Urinary bladder (tissue), 4 donors: ENCODE measurements at places on chromosomes 1 and 21. TPM values are rescaled to one million over a fixed set of nuclear protein-coding genes. Genes with fewer than 3 reads are reported as not detected.

The ADAMTS4 gene
- 19.6 TPM for polyA plus RNA-seq

The FMN2 gene
- polyA plus RNA-seq = 0.23 TPM

The SERTAD4 gene
- polyA plus RNA-seq = 1.4 TPM

The INKA2 gene
- polyA plus RNA-seq = 5.4 TPM

The PLA2G2F gene
- polyA plus RNA-seq = 2.6 TPM

The ABCG1 gene
- polyA plus RNA-seq = 16.3 TPM

- no peak for DNase-seq
Observed at GRCh38 chr1:98797506-98797905, 136.0 kb downstream of the SNX7 start.

DNA sequence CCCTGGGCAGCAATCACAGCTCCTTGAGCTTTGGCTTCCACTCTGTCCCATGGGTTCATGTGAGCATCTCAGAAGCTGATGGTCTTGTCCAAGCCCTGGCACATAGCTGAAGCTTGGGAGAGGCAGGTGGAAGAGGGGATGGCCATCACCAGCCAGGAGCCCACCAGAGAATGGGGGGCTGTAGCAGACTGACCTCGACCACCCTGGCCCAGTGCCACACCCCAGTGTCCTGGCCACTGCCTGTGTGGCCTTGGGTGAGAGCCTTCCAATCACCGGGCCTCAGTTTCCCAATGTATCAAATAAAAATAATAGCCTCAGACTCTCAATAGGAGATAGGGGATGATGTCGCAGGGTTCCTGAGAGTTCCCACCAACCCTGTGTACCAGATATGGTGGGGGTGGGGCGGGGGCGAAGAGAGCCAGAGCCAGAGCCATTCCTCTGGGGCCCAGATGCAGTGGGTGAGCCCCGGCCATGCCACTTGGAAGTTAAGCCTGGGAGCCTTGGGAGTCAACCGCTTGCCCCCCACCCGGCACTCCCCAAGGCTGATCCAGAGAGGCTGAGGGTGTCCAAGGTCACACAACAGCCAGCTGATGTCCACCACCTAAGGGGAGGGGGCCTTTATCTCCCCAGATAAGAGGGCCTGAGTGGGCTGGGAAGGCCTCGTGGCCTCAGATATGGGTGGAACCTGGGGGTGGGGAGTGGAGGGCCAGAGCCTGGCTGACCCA is 9.3 kb upstream of the EDN2 start:
- DNase-seq = no peak

DNA sequence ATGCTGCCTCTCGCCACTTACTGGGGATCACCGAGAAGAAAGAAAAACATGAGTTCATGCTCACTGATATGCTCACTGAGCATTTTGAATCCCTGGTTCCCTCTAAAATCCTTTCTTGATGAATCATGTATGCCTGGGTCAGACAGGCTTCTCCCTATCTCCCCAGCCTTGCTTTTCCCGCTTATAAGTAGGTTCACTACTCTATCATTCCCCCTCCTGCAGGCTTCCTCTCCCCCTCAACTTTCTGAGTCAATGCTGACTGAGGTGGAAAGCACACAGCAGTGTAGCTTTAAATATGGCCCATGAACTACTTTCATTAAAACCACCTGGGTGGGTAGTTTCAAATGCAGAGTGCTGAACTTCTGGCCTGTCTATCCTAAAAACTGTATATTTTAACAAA is 41.7 kb downstream of the FMO4 start:
- no peak for DNase-seq

DNA sequence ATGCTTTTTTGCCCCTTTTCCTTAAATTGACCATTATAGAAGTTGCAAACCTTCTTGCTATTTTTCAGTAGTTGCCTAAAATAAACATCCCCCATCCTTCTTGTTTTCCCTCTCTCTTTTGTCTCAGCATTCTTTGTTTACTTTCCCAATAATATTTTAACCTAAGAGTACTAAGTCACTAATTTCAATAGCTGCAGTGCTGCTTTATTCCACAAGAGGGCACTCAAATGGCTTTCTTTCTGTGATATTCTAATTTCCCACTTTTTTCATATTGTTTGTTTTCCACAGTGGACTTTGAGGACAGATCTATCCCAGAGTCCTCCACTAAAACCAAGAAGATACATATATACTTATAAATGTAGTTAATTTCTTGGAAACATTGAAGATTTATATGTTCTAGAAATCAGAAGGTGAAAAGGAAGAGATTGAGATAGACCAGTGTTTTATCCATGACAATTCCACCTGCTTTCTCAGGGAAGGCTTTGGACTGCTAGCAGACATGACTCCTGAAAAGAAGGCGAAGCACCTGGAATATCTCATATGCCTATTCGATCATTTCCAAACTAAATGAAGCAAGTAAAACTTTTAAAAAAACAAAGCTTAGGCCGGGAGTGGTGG is 104.8 kb upstream of the GRIK1 start:
- DNase-seq = no peak

DNA sequence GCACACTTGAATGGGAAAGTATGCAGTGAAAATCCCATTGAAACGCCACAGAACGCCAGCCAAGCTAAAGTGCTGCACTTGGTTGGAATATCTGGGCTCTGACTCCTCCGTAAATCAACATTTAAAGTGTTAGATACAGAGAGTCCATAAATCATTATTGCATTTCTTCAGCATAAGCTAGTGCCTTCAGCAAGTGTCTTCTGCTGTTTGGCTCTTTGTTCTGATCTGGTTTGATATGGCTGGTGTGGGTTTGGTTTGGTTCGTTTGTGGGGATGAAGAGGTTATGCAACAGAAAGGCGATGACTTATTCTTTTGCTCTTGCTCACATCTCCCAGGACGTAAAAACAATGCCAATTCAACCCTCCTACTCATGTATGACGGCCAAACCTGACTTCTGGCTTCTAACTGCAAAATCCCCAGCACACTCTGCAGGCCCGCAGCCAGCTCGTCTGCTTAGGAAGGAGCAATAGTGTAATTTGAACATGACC is 121.8 kb upstream of the ERG start:
- peak; percentile 51 for DNase-seq

DNA sequence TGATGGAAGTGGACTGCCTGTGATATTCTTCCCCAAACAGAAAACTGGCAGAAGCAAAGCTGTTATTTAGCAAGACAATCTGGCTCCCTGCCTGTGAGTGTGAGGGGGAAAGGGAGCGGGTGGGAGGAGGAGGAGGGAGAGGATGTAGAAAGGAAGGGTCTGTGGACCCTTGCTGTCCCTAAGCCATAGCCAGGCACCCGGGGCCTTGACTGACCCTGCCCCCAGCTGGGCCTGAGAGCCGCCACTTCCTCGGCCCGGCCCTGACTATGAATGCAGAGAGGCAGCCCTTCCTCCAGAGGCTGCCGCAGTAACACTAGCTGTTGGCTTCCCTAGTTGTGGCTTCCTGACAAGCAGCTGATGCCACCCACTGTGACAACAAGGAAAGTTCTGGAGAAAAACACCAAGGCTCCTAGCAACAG is 13.9 kb downstream of the PLA2G2F start:
- DNase-seq = no peak

DNA sequence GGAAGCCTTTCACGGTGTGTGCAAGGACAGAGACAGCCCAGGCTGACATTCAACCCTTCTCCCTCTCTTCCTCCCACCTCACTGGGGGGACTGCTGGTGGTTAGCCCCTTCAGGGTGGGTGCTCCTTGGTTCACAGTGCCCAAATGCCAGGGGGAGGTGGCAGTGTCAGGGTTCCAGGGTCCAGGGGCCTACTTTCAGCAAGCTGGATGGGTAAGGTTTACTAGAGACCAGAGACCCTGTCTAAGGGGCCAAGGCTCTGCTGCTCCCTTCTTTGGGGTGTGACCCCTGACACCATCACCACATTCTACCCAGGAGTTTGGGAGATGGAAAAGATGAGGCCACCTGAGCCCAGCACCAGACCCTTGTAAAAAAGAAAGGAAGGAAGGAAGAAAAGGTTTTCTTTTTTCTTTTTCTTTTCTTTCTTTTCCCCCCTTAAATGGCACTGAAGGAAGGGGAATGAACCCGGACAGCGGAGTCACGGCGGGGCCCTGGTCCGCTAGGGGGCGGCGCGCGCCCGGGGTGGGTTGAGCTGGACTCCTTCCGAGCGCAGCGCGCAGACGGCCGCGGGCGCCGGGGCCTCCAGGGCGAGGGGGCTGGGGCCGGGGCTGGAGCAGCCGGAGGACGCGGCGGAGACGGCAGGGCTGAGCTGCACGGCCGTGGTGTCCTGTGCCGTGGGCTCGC is 18.8 kb downstream of the KNCN start:
- DNase-seq = no peak

DNA sequence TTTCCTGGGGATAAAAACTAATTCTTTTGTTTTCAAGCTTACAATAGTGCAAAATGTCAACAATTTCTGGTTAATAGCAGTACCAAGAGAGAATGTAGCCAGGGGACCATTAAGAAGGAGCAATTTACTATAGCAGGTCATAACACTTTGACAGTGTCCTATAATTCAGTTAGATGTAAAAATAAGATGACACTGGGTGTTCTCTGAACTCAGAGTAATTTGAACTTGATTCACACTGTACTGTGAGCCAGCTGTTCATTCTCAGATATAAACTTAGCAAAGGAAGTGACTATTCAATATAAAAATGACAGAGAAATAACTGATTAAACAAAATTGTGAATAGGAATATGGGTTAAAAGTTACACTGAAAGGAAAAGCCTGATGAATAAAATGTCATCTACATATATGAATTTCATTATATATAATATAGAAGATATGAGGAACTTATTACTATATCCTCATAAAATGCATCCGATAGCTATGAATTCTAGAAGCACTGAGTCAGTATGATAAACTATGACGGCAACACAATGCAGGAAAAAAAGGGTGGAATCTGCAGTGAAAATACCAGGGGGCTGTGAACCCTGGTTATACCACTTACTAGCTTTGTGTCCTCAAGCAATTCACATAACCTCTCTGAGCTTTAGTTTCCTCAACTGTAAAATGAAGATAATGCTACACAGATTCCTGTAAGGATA is 135.9 kb downstream of the ACBD6 start:
- DNase-seq = no peak

DNA sequence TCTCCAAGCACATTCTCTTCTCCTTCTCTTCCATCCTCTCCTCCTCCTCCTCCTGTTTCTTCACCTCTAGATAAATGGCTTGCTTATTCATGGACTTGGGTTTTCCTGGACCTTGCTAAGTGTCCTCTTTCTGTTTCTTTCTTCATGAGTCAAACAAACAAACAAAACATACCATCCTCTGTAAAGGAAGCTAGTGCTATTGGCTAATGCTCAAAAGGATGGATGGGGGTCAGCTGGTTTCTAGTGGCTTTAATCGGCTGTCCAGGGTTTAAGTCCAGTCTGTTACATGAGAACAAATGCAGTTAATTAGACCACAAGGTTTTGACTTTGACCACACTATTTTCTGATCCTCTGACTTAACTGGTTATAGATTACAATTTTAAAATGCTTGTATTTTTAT is 83.8 kb upstream of the TSPAN2 start:
- DNase-seq = no peak

DNA sequence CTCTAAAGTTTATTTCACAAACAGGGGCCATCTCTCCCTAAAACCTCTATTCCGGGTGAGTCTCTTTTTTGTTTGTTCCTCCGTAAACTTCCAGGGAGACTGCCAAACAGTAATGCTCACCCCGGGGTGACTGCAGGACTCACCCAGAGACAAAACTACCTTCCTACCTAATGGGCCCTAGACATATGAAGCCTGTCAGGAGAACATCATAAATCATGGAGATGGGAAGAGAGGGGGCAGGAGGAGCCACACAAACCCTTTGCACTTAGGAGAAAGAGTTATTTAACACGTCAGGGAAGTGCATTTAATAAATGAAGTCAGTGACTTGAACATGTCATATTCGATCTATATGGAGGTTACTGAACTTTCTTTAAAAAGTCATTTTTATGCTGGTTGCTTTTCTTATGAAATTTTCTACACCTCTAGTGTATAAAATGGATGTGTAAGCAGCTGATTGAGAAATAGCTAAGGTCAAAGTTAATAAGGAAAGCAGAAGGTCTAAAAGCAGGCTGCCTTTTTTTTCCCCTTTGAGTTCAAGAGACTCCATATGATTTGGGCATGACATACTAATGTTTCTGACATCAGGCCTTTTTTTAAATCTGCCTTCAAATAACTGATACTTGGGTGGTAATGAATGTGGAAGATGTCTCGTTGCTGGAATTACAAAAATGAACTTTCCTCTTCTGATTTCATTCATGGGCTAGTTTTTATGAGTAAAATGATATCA is 286.9 kb upstream of the USP25 start:
- no peak for DNase-seq

GRCh38 chr1:74729741-74730478 is 2.9 kb downstream of the CRYZ start:
- DNase-seq = no peak

- no peak for DNase-seq
Observed at GRCh38 chr1:31663622-31664452, 19.2 kb upstream of the PEF1 start.

- no peak for DNase-seq
Observed at GRCh38 chr1:30604801-30605440, 118.5 kb downstream of the MATN1 start.

- DNase-seq = no peak
Observed at GRCh38 chr1:28538286-28538685, 14.6 kb upstream of the TRNAU1AP start.

DNA sequence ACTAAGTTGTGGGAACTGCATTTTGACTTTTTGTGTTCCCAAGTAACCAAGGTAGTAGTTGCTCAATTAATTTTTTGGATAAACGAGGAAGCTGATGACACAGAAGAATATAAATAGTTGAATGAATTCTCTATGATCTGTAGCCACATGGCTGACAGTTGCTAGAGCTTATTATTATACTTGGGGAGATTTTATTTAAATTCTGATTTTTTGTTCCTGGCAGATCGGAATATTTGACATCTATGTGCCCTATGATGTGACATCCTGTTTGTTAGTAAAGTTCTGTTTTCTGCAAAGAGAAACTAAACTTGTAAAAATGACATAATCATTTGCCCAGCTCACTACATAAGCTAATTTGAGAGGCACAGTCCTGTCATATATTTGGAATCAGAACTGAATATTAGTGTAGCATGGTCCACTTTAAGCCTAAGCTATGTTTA is 9.7 kb upstream of the LYST start:
- no peak for DNase-seq

DNA sequence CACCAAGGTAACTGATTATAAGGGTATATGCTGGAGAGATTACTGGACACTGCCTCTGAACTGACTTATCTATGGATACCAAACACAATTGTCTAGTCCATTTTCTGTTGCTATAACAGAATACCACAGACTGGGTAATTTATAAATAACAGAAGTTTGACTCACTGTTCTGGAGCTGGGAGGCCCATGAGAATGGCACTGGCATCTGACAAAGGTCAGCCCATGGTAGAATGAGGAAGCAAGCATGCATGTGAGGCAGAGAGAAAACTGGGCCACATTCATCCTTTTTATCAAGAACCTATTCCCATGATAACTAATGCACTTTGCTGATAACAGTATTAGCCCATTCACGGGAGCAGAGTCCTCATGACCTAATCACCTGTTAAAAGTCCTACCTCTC is 37.4 kb downstream of the FCER1A start:
- no peak for DNase-seq

- DNase-seq = no peak
Observed at GRCh38 chr21:41897047-41897669, 18.0 kb upstream of the PRDM15 start.
